HCT116 (cell line): ENCODE measurements at places on chromosomes 3 and 15. TPM values are rescaled to one million over a fixed set of nuclear protein-coding genes. Genes with fewer than 3 reads are reported as not detected.

GRCh38 chr15:43221422-43221821, 604 bp upstream of the EPB42 start:
- no peak overlapping the region for H3K27ac ChIP-seq
- H3K4me1 ChIP-seq, result no peaks in the 10 kb centered on the region
- no peaks in the 10 kb centered on the region for H3K36me3 ChIP-seq
- H3K4me3 ChIP-seq, result no peak overlapping the region
- no peaks in the 10 kb centered on the region for H3K27me3 ChIP-seq

- H3K27ac ChIP-seq, result no peak overlapping the region
- no peak overlapping the region for H3K4me3 ChIP-seq
- DNase-seq, result no peak
- H3K27me3 ChIP-seq, result no peaks in the 10 kb centered on the region
- H3K4me1 ChIP-seq, result peaks cover 28% of the 10 kb centered on the region
Measured at GRCh38 chr15:39624806-39625205, 43.9 kb downstream of the THBS1 start.

The WNT5A gene
- total RNA-seq, result 0.15 TPM

GRCh38 chr3:197746209-197746608, 3.5 kb upstream of the FYTTD1 start:
- H3K36me3 ChIP-seq, result no peaks in the 10 kb centered on the region
- peaks cover 2% of the 10 kb centered on the region; the same call in 1 of the 2 replicates for H3K4me1 ChIP-seq
- H3K4me3 ChIP-seq, result no peak overlapping the region
- no peaks in the 10 kb centered on the region for H3K27me3 ChIP-seq
- no peak for DNase-seq

DNA sequence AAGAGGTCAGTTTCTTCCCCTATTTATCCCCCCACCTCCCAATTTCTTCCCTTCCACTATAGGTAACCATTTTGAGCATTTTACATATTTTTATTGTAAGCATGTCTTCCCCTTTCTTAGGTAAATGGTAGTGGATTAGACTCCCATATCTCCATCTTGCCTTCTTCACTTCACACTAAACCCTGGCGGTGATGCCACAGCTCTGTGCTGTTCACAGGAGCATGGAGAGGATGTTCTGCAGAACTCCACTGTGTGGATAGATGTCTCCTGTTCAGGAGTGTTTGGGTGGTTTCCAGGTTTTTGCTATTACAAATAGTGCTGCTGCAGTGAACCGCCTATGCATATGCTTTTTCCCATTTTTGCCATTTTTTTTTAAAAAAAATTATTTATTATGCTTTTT, 182.7 kb downstream of the NSMCE3 start:
- H3K4me3 ChIP-seq, result no peak overlapping the region
- H3K27me3 ChIP-seq, result no peaks in the 10 kb centered on the region
- H3K27ac ChIP-seq, result no peak overlapping the region
- no peaks in the 10 kb centered on the region for H3K36me3 ChIP-seq
- H3K4me1 ChIP-seq, result no peaks in the 10 kb centered on the region

The MAGEL2 gene
- not detected for total RNA-seq
